ENCODE measurements at places on chromosomes 1 and 21.
A peak's percentile ranks its signal among the peaks of the same experiment; 100 is the strongest.

GRCh38 chr1:63688302-63688890, 85.4 kb upstream of the ROR1 start:
- no peak for DNase-seq

DNA sequence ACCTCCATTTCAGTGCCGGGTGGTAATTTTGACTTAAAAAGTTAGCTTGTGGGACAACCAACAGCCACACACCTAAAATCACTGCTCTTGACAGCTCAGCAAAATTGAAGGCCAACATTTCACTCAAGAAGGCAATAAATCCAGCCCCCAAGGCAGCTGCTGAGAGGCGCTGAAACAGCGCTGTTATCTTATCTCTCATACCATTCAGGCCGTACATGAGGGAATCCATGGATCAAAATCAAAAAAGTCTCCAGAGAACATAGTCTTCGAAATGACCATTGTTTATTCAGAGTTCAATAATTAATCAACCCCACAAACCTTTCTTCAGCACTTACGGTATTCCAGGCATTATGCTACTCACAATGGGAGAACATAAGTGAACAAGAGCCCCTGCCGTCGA, 38.5 kb downstream of the ZBTB18 start:
- DNase-seq = no peak

GRCh38 chr1:240329443-240329842, 237.8 kb downstream of the FMN2 start:
- no peak for DNase-seq

DNA sequence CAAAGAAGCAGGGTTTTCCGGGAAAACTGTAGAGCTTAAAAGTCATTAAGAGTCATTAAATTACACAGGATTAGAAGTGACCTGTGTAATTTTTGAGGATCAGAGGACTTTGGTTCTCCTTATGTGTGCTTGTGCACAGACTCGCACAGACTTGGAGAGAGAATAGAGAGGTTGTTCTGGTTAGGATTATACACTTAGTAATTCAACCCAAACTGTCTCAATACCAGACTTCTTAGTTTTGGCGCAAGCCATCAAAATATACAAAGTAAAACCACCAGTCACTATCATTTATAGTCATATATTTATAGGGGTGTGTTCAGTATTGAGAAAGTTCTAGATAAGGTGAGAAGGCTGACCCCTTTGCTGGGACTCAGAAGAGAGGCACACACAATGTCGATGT, 112.3 kb downstream of the HLX start:
- DNase-seq = no peak

DNA sequence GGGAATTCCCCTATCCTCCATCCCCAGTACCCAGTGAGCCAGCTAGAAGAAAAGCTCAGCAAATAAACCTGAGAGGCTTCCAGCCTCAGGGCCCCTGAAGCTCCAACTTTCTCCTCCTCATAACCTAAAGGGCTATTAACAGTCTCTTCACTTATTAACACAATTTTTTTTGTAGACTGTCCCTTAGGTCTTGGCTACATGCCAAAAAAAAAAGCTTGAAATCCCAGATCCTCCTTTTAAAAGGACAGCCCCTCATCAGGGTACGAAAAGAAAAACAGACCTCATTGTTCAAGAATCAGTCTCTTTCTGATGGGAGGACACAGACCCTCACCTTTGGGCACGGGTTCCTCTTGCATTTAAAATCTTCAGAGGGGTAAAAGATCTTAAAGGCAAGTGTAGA, 72.8 kb upstream of the CD1D start:
- no peak for DNase-seq

DNA sequence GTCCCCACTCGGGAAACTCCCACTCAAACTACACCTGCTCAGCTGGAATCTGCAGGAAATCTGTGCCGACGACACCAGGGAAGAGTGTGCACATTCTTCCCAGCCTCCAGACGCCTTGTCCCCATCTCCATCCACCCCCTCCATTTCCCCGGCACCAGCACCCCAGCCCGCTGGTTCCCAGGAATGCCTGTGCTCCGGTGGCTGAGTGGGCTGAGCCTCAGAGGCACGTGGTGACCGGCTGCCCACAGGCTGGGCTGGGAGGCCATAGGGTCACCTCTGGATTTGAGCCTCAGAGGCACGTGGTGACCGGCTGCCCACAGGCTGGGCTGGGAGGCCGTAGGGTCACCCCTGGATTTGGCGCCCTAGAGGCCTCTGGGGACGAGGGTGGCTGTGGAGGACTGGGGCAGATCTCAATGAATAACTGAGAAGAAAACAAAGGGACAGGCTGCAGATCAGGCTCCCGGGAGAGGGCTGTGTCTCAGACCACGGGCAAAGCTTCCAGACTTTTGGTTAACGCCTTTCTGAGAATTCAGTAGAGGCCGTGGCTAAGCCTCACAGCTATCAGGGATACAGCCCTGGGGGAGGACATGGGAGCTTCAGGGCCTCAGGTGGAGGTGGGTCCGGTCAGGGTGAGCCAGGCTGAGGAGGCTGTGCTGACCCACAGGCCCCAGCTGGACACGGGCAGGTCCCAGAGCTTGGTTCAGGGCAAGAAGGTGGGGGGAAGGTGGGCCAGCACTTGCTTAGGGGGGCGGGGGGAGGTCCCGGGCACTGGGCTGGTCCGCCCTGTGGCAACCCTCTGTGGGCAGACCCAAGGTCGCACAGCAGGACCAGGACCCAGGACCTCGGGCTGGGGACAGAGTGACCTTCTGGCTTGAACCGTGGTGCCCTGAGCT, 17.3 kb upstream of the TTLL10 start:
- no peak for DNase-seq

- no peak for DNase-seq
Observed at GRCh38 chr1:14366091-14367018, 232.1 kb upstream of the KAZN start.

- no peak for DNase-seq
Observed at GRCh38 chr1:187836557-187836956, 1007.8 kb downstream of the PLA2G4A start.

DNA sequence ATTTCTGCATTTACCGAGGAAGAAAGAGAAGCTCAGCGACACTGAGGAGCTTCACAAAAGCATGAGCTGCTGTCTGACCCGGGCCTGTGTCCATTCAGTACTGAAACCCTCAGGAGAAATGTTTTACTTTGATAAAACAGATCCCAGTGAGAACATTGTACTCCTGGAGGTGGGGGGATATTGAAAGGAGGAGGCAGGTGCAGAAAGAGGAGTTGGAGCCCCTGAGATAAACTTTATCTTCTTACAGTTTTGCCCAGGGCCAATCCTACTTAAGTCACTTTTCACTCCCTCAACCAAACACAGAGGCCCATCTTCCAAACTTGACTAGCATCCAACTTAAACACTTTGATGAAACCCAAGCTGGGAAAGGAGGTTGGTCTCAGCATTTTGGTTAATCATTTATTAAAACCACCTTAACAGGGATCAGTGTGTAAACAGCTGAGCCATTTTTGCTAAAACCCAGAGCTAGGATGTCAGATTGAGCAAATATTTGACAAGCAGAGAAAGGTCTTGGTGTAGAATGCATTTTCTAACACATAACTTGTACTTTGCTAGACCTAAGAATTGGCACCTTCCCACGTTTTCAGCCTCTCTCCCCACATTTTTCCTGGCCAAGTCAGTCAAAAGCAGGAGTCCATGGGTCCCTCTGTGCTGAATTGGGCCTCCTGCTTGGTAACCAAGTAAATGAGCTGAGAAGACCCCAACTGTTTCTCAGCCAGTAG, 32.5 kb upstream of the SARS1 start:
- no peak for DNase-seq

DNA sequence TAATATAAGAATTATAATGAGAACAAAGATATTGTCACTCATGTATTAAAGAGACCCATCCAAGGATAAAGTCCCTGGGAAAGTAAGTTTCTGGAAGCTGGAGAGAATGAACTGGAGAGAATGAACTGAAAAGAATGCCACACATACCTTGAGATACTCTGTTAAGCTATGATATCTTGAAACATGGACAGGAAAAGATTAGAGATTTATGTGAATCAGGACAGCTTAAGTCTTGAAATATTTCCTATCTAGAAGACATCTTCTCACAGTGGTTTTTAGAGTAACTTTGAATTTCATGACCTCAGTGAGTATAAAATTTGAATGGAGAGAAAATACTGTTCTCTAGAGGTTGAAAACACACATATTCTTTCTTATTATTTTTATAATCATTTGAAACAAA, 201.3 kb upstream of the HMCN1 start:
- DNase-seq = no peak

DNA sequence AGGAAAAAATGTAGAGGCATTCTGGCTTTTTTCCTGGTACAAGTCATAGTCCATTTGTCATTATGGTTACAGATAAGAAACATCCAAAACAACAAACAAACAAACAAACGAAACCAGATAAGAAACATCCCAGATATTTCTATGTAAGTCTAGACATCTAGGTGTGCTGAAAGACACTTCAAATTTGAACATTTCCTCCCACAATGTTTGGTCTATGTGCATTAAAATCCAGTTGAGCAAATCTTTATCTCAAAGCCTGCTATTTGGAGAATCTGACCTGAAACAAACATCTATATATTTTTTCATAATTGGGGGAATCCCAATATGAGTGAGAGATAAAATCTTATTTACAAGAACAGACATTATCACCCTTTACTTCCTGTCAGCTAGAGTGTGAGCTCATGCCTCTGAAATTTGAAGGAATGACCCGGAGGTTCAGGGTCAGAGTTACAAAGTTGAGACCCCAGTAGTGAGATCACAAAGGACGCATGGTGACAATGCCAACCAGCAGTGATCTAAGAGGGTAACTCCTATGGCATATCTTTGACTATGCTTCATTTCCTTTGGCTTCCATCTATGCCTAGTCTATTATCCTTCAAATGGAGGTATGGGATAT, 182.9 kb upstream of the ATP1B1 start:
- no peak for DNase-seq

- DNase-seq = no peak
Observed at GRCh38 chr1:62367005-62367557, 47.8 kb upstream of the KANK4 start.

- DNase-seq = peak; percentile 86
Observed at GRCh38 chr1:25030674-25031589, 100.9 kb upstream of the RUNX3 start.

- DNase-seq = no peak
Observed at GRCh38 chr1:202804126-202804525, 4.1 kb downstream of the KDM5B start.

DNA sequence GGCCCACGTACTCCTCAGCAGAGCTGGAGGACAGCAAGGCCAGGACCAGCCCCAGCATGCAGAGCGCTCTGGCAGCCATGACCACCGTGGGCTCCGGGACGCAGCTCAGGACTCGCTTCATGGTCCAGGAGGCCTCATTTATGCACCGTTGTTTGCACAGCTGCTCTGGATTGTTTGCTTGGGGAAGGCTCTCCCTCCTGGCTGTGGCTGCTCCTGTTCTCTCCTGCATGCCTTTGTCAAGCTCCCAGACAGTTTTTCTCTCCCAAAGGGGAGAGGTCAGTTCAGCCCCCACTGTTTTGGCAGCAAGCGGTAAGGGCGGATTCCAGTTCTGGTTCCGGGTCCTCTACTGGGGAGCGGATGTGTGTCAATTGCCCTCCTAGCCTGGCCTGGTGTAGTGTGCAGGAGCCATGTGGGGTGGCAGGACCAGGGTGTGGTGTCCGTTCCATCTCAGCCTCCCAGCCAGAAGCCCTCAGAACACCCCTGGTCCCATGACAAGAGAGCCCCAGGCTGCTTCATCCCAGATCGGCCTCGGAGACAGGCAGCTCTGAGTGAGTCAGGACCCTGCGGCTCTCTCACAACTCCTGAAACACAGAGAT, at the start of gene TFF3:
TFF3 (minus strand) TSS at position 114 of the 596 bp plus-strand sequence; CDS start at position 79, 35 bp downstream.
- no peak for DNase-seq

DNA sequence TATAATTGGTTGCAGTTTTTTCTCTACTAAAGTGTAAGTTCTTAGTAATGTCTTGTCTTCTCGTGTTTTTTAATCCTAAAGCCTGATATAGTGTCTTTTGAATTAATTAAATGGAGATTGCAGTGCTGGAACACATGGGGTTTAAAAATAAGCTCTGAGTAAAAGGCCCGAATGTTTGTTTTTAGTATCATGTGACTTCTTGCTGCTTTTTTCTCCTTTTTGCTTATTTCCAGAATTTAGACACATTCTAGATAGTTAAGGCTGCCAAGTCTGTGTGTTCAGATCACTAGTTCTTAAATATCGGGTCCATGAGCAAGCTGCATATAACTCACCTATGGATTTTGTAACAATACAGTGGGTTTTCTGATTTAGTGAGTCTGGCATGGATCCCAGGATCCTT, 27.5 kb downstream of the KCTD3 start:
- DNase-seq = no peak

DNA sequence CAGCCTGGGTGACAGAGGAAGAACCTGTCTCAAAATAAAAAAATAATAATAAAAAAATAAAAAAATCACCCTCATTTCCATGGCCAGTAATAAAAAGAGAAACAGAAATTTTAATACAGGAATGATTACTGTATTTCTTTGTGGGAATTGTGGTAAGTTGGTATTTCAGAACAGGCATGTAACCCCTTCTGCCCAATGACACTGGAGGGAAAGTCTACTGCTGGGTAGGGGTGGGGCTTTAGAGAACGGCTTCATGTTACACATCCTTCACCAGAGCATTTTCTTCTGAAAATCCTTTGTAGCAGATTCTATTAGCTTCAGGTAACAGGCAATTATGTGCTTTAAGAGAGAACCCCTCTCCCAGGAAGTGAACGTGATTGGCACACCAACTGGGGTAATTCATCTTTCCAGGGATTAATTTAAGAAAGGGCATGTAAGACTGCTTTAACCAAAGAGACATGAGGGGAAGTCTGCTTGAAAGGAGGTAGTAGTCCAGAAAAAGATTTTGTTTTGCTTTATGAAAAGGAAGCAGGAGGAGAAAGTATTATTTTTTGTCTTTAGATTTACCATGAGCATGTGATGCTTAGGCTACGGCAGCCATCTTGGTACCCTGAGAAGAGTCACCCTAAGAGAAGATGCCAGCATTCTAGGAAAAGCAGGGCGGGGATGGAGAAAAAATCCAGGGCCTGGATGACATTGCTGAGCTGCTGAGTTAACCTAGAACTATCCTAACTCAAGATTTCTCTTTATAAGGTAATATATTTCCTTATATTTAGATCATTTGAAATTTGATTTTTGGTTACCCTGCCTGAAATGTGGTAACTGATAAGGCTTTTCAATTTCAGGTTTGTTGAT, 57.7 kb upstream of the DPT start:
- DNase-seq = no peak

DNA sequence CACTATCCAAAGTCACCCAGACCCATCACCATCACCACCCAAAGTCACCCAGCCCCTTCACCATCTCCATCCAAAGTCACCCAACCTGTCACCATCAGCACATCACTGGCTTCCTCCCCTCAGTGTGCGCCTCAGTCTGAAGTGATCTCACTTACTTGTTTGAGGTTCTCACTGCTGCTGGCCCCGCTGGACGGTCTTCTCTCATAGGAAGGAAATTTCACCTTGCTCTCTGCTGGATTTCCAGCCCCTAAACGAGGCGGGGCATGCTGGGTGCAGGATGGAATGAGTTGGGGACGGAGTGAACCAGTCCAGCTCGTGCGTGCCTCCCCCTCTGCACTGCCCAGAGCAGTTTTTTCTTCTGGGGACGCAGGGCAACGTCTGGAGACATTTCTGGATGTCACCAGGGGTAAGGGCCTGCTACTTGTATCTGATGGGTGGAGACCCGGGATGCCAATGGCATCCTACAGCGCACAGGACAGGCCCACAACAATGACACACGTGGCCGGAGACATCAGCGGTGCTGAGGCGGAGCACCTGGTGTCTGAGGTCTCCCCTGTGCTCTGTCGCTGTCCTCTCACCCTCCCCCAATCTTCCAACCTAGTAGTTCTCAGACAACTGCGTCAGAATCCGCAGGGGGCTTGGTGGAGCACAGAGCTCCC, 38.6 kb downstream of the PDE9A start:
- no peak for DNase-seq

- no peak for DNase-seq
Observed at GRCh38 chr1:61426885-61427284, 298.1 kb downstream of the TM2D1 start.

Measured in stimulated activated CD4-positive, alpha-beta T cell treated with anti-CD3 and anti-CD28 coated beads, Interleukin-4, amount 100 ng/mL, for 24 hours (primary cell).